Left colon (tissue), 2 donors: ENCODE measurements at places on chromosomes 4 and X. TPM values are rescaled to one million over a fixed set of nuclear protein-coding genes. Genes with fewer than 3 reads are reported as not detected.

DNA sequence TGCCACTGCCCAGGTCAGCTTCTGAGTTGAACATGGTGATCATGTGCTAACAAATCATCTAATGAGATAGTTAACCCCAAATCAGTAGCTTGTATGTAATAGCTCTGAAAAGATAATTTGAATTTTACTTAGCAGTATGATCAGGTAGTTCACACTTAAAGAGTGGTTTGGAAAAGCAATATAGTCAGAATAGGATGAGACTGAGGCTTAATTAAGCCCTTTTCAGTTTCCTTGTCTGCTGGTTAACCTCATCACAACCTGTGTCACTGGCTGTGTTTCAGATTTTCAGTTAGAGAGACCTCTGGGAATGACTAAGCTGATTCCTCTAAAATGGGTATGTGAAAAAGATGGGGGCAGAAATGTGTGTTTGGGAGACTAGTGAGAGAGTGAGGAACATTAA, 38.1 kb downstream of the GPR174 start:
- DNase-seq = no peak

DNA sequence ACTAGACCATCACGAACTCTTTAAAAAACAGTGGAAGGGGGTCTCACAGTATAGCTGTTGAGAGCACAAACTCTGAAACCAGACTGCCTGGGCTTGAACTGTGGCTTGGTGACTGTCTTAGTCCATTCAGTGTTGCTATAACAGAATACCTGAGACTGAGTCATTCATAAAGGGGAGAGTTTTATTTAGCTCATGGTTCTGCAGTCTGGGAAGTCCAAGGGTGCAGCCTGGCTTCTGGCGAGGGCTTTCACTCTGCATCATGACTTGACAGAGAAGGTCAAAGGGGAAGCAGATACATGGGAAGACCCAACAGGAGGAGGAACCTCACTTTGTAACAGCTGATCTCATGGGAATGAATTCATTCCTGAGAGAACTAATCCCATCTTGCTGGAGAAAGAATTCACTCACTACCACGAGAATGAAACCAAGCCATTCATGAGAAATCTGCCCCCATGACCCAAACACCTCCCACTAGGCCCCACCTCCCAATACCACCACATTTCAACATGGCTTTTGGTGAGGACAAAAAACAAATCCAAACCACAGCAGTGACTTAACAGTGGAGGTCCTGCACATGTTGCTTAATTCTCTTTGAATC, 116.7 kb upstream of the STOX2 start:
- DNase-seq = no peak

GRCh38 chr4:107546638-107547037, 173.4 kb downstream of the PAPSS1 start:
- DNase-seq = no peak

- no peak for DNase-seq
These were observed 43.1 kb upstream of the IL21 start for GRCh38 chr4:122663814-122664610.

DNA sequence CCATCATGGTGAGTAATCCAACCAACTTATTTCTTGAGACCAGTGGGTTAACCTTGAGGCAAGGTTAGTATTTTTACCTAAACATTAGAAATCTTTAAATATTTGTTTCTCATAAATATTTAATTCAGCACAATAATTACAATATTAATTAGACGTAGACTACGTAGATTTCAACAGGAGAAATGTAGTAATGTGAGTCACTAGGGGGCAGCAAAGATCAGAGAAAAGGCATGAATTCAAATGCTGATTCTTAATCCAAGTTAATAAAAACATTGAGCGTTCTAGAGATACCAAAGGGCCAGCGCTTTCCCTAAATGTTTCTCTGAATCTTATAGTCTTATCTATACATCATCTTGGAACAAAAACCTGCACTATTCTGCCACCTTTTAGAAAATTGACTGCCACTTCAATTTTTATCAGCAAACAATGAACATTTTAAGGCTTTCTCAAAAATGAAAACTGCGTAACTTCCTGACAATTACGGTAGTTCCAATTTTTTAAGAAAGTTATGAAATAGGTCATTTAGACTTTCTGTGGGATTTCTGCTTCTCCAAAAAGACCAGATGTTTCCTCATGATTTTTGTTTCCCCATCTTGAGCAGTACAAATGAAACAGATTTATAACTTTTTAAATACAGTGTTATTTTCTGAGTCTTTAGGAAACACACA, 180.7 kb downstream of the GASK1B start:
- DNase-seq = peak; percentile 11

GRCh38 chrX:73768160-73768559, 205.2 kb downstream of the CHIC1 start:
- no peak for DNase-seq

DNA sequence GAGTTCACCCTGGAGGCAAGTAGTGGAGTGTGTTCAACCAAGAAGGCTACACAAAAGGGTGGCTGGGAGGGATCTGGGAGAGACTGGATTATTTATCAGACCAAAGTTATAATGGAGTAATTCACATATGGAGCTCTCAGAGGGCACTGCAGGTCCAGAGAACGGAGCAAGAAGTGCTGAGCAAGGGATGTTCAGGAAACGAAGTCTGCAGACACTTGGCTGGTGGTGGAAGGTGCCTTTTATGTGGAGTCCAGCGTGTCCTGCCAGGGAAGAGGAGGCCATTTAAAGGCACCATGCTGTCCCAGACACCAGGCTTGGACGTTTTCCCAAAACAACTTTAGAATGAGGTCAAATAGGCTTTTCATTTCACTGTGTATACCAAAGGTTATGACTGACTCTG, 130.1 kb downstream of the CEP135 start:
- DNase-seq = no peak

Gene DAPP1
- total RNA-seq = 2.0 TPM

Gene HTN1
- not detected for total RNA-seq

Gene FHIP1A
- 33.6 TPM for total RNA-seq
